ENCODE measurements at places on chromosomes 12 and 14. TPM values are rescaled to one million over a fixed set of nuclear protein-coding genes. Genes with fewer than 3 reads are reported as not detected.

DNA sequence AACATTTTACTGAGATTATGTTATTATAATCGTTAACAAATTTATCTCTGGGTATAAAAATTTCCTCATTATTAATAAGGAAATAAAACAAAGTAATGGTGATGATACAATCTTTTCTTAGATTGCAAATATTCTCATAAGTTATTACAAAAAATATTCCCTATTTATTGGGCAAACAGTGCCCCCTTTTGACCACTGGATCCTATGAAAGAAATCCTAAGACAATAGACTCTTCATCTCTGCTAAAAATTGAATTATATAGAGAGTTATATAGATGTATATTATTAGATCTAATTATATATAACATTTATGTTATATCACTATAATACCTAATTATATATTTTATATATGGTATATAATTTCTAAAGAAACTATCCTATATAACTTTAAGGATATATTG, 94.2 kb upstream of the FGD4 start:
- DNase-seq = no peak

DNA sequence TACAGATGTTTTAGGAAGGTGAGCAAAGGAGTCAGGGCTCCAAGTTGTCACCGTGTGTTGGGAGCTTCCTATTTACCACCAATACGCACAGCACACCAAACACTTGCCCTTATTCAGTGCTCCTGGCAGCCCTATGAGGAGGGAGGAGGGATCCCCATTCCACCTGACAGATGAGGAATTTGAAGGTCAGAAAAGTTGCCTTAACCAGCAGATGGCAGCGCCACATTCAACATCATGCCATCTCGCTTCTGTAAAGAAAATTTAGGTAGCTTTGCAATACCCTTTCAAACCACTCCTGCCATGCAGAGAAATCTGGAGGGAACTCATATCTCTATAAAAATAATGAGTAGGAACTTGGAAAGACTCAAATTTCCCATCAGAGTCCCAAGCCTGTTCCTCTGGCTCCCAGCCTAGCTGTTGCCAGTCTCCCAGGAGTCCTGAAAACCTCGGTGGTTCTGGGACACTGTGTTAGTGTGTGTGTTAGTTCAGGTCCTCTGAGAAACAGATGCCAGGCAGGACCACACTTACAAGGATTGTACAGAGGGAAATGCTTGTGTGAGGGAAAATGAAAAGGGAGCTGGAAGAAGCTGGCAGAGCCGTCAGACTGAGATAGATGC, 410.5 kb downstream of the MED13L start:
- DNase-seq = no peak

GRCh38 chr14:103142721-103143302, 19.6 kb downstream of the TNFAIP2 start:
- no peak for DNase-seq

DNA sequence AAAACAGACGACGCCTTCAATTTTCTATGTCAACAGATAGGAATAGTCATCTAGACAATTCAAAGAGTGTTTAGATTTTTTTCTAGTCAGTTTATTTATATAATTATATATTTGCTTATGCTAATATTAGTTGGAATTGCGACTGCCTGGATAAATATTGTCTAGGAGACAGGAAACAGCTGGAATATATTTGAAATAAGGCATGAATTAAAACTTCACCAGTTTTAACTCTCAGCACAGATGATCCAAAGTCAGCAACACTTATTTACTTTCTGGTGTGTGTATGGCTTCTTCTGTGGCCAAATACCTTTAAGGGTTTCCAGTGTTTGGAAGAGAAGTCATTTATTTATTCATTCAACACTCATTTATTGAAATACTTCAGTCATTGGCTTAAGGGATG, 1215.4 kb upstream of the USP15 start:
- no peak for DNase-seq

GRCh38 chr14:21071225-21072030, 1.3 kb downstream of the ARHGEF40 start:
- peak; percentile 86 for DNase-seq

DNA sequence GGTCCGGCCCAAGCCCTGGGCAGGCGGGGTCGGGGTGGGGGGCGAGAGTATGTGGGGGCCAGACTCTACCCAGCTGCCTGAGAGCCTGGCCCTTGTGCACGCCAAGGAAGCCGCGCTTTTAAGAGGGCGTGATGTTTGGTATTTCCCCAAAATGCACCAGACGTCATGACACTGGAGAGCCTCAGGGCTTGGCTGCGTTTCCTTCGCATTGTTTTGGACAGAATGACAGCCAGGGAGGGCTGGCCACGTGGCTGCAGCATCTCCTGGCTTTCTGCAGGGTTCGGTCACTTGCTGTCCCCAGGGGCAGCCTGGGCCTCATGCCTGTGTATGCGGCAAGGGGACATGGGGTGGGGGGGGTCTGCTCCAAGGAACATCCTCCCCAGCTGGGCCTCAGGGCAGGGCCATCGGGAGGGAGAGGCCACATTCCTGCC, 16.1 kb upstream of the NUDT14 start:
- no peak for DNase-seq

DNA sequence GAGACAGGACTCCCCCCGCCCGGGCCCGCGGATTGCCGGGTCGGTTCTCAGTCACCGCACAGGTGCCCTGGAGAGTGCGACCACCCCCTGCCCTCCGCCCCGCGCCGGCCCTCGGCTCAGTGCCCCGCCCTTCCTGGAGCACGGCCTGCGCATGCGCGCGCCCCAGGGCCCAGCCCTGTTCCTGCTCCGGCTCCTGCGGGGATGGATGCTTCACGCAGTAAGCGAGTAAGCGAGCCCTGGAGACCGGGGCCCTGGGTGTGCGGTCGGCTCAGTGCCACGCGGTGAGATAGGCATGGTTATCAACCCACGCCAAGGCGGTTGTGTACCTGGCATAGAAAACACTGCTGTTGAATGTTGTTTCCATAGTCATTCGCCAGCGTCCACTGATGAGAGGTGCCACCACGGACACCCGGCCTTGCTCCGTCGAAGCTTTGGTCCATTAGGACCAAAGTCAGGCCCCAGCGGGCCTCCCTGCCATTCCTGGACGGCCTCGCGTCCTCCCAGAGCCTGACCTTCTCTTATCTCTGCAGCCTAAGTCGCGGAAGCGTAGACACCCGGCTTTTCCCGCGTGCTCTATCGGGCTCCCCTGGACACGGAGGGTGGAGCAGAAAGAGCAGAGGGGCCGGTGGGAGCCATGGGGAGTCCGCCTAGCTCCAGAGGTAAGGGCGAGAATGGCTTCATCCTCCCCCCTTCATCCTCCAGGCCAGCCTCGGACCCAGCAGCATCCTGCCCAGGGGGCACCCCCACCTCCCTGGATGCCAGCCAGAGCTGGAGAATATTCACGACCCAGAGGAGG, 90.6 kb downstream of the PAPOLA start:
- no peak for DNase-seq

ADAM21 gene
- not detected for total RNA-seq

TAS2R46 gene
- 5.4 TPM for total RNA-seq

PDE3A gene
- 6.5 TPM for total RNA-seq

BMAL2 gene
- total RNA-seq = 7.6 TPM

SYCP3 gene
- total RNA-seq = not detected

SMOC1 gene
- total RNA-seq = 23.3 TPM

MTA1 gene
- total RNA-seq = 169 TPM

RTN1 gene
- 5.2 TPM for total RNA-seq

TCP11L2 gene
- 19.6 TPM for total RNA-seq

BRAP gene
- total RNA-seq = 20.7 TPM

NOVA1 gene
- 18.9 TPM for total RNA-seq

Data from ureter (tissue), 1 donor.